Lung (tissue), 17 donors: ENCODE measurements at places on chromosomes 12 and 14. TPM values are rescaled to one million over a fixed set of nuclear protein-coding genes. Genes with fewer than 3 reads are reported as not detected.

GPX2 gene
- 11.3 TPM for polyA plus RNA-seq

SLC8A3 gene
- 0.90 TPM for polyA plus RNA-seq

CCDC38 gene
- polyA plus RNA-seq = 0.05 TPM

TAS2R19 gene
- 0.14 TPM for polyA plus RNA-seq

PRDM4 gene
- polyA plus RNA-seq = 17.8 TPM

P2RX4 gene
- 29.5 TPM for polyA plus RNA-seq

HOTAIR gene
- not detected for polyA plus RNA-seq

RDH16 gene
- polyA plus RNA-seq = 0.11 TPM

OVCH1 gene
- polyA plus RNA-seq = 0.17 TPM

BCL11B gene
- polyA plus RNA-seq = 0.29 TPM

RACGAP1 gene
- 7.2 TPM for polyA plus RNA-seq

SYCP3 gene
- 0.89 TPM for polyA plus RNA-seq

POTEM gene
- not detected for polyA plus RNA-seq

DEGS2 gene
- 3.6 TPM for polyA plus RNA-seq

TRPV4 gene
- 2.3 TPM for polyA plus RNA-seq

LRP1 gene
- 77.4 TPM for polyA plus RNA-seq

ANKRD33 gene
- polyA plus RNA-seq = 0.24 TPM

LRP1-AS gene
- not detected for polyA plus RNA-seq
